ENCODE measurements at places on chromosomes 3 and 15.

DNA sequence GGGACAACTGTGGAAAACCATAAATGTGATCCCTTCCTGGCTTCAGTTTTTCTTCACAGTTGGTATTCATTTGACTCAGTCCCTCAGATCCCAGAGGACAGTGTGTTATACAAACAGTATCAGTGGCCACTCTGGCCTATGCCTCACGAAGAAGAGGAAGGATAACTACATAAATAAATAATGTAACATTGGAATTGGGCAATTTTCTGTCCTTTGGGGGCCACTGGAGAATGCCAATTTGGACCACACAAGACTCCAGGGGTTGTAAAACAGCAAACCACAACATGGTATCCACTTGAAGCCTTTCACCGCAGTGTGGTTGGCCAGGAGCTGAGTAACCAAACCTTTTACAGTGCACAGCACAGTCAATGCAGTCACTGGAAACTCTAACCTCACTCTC lies 1077.0 kb downstream of the ROBO2 start:
- no peak for DNase-seq

GRCh38 chr15:29516929-29517328 lies 247.3 kb upstream of the NSMCE3 start:
- no peak for DNase-seq

DNA sequence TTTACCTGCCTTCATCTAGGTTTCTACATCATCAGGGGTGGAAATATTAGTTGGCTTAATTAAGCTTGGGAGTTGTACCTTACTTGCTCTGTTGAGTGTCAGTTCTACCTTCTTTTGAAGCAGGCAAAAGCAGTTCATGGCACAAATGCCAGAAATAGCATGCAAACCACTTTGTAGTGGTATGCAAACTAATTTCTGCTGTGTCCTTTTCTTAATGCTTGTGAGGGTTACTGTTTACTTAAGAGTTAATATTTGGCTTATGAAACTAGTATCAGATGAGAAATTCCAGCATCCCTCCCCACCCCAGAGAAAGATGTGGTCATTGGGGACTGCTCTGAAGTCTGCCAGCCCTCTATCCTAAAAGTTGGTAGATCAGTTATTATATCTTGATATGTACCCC lies 7.1 kb downstream of the ATP2C1 start:
- DNase-seq: no peak

GRCh38 chr3:140296796-140297352 lies 361.9 kb downstream of the CLSTN2 start:
- no peak for DNase-seq

DNA sequence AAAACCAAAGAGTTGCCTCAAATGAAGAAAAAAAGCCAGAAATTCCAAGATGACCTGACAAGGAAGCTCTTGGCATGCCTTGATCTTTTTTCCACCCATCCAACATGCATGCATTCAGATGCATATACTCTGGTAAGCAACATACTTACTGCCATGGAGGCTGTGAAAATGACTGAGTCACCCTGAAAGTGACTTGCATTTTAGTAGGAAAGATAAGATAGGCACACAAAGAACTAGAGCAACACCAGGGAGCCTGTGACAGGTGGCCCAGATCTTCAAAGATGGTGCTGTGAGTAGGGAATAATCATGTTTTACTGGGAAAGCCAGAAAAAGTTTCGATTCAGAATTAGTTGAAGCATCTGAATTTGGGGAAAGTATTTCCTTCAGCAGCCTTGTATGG lies 185.1 kb upstream of the SLCO3A1 start:
- DNase-seq: no peak

DNA sequence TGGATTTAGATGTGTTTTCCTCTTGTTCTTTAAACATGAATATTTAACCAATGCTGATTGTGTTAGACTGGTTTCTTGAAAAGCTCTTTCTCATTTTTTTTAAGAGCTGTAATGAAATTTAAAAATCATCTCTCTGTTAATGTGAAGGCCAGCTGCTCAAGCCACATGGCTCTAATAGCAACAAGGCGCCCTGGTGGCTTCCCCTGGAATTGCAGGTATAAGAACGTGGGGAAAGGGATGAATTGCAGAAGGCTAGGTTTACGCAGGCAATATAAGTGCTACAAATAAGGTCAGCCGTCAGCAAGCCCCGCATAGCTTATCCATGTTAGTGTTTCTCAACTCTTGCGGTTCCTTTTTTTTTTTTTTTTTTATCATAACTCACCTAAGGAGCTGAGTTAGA lies 108.5 kb downstream of the SAMMSON start:
- DNase-seq: no peak

- no peak for DNase-seq
These were observed 138.3 kb downstream of the TAFA4 start for GRCh38 chr3:68793759-68794701.

- DNase-seq: no peak
These were observed 120.4 kb downstream of the GADL1 start for GRCh38 chr3:30774062-30774461.

- no peak for DNase-seq
These were observed 236.7 kb downstream of the ADAMTS17 start for GRCh38 chr15:100105101-100105500.
